Activated CD4-positive, alpha-beta memory T cell treated with anti-CD3 and anti-CD28 coated beads, Interleukin-2, amount 10 ng/mL, durations not matched to agents 7 days and 5 days (primary cell): ENCODE measurements at places on chromosomes 1 and 21. TPM values are rescaled to one million over a fixed set of nuclear protein-coding genes. Genes with fewer than 3 reads are reported as not detected.
A peak's percentile ranks its signal among the peaks of the same experiment; 100 is the strongest.

GRCh38 chr1:10969267-10969970, 43.0 kb upstream of the TARDBP start:
- H3K4me1 ChIP-seq: peaks cover 14% of the 10 kb centered on the region
- no peak overlapping the region for H3K27ac ChIP-seq
- H3K27me3 ChIP-seq: peaks cover 16% of the 10 kb centered on the region
- H3K36me3 ChIP-seq: no peaks in the 10 kb centered on the region
- no peak for DNase-seq

GRCh38 chr1:26541431-26541815, 11.9 kb downstream of the RPS6KA1 start:
- no peak for DNase-seq
- peaks cover 27% of the 10 kb centered on the region for H3K36me3 ChIP-seq
- H3K27ac ChIP-seq: peak overlapping the region; percentile 96

The FAM72B gene
- 31.6 TPM for total RNA-seq

DNA sequence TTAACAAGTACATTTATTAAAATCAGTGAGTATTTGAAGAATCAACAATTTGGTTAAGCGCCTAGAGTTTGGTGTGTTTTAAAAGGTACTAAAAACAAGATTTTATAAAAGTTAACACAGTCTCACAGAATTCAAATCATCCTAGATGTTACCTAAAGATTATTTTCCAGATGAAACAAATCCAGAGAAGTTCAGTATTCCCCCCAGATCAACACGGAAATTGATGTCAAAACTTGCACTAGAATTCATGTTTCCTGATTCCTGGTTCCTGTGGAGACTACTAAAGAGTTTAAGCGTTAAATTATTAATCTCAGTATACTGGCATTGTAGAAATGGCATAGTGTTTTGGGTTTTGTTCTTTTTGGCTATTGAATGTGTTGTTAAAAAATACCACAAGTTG, 1.4 kb downstream of the PTBP2 start:
- peaks cover under 1% of the 10 kb centered on the region for H3K27me3 ChIP-seq
- H3K4me1 ChIP-seq: peaks cover 24% of the 10 kb centered on the region
- H3K36me3 ChIP-seq: peaks cover 37% of the 10 kb centered on the region
- no peak for DNase-seq

The AKR7A3 gene
- total RNA-seq: 0.48 TPM

The LCE1B gene
- not detected for total RNA-seq

- no peak overlapping the region for H3K4me3 ChIP-seq
- H3K4me1 ChIP-seq: peaks cover 16% of the 10 kb centered on the region
- no peak for DNase-seq
- peaks cover 33% of the 10 kb centered on the region for H3K36me3 ChIP-seq
- H3K27me3 ChIP-seq: no peaks in the 10 kb centered on the region
- H3K27ac ChIP-seq: no peak overlapping the region
Observed at GRCh38 chr1:16248603-16249516, 11.9 kb upstream of the CPLANE2 start.

GRCh38 chr1:74429580-74429979, 82.8 kb downstream of the LRRC53 start:
- no peaks in the 10 kb centered on the region for H3K27me3 ChIP-seq
- no peak overlapping the region for H3K27ac ChIP-seq
- DNase-seq: no peak
- H3K4me1 ChIP-seq: no peaks in the 10 kb centered on the region

- no peaks in the 10 kb centered on the region for H3K27me3 ChIP-seq
- no peaks in the 10 kb centered on the region for H3K4me1 ChIP-seq
- H3K36me3 ChIP-seq: no peaks in the 10 kb centered on the region
Observed at GRCh38 chr1:216765346-216766300, 42.4 kb upstream of the ESRRG start.

The SAMD13 gene
- 0.28 TPM for total RNA-seq
